Right renal pelvis (tissue), 4 donors: ENCODE measurements at places on chromosomes 16 and 17.

DNA sequence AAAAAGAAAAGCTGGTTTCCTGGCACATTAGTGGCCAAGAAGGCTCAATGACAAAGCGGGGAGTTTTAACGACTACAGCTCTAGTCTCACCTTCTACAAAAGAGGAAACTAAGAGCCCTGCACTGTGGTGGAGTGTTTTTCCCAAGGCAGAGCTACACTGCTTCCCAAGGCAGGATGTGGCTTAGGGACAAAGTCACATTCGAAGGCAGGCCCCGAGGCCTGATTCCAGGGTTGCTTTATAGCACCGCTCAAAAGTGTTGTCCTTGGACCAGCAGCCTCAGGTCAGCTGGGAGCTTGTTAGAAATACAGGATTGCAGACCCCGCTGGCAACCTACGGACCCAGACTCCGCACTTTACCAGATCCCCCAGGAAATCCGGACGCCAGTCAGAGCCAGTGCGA lies 23.8 kb downstream of the TMEM92 start:
- no peak for DNase-seq

- no peak for DNase-seq
Measured at GRCh38 chr17:42568341-42569111, 1.6 kb downstream of the MLX start.

DNA sequence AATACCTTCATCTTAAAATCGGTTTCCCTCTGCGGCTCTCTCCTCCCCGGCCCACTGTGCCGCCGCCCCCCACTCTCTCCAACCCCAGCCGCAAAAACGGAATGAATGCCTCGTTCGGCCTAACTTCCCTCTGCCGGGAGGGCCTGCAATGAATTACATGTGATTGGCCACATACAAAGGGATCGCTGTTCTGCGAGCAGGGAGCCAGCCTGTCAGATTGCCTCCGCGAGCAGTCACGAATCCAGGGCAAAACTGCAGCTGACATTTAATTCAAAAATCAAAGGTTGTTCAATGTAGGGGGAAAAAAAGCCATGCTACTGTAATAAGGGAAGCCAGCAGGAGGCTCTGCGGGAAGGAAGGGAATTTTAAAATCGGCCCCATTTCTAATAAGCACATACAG lies 84.9 kb downstream of the TBC1D16 start:
- no peak for DNase-seq

DNA sequence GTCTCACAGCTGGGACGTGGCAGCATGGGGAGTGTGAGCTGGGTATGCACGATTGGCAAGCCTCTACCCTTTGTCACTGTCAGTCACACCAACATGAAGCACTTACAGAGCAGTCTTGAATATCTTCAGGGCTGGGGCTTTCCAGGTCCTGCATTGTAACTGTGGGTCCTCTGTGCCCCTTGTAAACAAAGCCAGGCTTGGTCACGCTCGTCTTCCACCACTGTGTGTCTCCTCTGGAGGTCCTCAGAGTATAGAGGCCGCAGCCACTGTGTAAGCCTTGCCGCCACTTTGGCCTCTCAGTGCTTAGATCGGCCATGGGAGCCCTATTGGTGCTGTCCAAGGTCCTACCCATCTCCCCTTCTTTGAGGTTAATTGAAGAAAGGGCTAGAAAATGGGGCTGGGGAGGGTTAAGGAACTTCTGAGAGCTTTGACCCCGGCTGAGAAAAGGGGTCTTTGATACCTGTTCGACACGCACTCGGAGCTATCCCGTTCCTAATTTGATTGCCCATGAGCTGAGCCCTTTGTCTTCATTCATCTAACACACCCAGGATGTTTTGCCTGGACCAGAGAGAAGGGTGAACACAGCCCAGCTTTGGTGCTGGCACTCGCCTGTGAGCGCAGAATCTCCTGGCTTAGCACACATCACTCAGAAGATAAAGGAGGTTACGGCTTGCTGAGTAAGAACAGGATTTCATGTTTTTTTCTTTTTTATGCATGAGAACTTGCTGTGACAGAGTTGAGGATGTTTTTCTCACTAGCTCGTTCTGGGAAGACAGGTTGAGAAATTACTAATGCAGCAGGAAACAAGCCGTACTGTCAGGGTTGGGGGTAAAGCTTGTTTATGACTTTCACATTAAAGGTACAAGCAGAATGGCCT lies 267.9 kb downstream of the CPPED1 start:
- DNase-seq: no peak

DNA sequence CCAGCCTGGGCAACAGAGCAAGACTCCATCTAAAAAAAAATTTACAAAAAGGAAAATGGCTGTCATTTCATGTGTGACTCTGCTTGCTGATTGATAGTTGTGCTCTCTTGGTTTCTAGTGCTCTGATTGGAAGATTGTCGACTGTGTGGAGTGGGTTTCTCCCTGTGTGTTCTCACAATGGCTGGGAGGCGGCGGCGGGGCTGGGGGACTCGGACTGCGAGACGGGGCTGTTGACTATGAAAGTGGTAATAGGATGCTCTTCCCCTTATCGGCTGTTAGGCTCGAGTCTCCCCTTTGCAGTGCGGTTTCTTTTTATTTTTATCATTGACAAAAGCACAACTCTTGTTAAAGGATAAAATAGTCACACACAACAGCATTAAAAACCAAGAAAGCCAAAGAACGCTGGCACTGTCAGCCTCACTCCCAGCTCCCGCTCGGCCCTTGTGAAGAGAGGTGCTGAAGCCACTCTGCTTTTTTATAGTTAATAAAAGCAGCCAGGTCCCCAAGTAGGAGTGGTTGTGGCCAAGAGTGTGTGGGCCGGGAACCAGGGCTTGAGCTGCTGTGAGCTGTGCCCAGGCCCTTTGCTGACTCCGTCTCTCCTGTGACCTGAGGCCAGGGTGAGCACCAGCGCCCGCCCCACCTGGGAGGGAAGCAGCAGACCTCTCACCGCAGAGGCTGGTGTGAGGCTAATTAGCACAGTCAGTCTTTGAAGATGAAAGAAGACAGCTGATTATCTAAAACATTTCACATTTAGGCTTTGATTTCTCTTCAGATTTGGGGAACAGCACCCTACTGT lies 36.5 kb downstream of the TBCD start:
- DNase-seq: no peak

- DNase-seq: no peak
Measured at GRCh38 chr16:7021653-7022275, 310.9 kb upstream of the RBFOX1 start.

DNA sequence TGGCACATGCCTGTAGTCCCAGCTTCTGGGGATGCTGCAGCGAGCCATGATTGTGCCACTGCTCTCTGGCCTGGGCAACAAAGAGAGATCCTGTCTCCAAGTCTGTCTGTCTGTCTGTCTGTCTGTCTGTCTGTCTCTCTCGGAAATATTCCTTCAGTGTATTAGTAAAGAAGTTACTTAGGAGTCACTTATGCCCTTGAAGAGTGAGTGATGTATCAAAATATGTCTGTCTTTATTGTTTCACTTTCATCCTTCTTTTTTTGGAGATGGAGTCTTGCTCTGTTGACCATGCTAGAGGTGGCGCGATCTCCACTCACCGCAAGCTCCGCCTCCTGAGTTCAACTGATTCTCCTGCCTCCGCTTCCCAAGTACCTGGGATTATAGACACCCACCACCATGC lies 410.5 kb downstream of the WWOX start:
- no peak for DNase-seq

DNA sequence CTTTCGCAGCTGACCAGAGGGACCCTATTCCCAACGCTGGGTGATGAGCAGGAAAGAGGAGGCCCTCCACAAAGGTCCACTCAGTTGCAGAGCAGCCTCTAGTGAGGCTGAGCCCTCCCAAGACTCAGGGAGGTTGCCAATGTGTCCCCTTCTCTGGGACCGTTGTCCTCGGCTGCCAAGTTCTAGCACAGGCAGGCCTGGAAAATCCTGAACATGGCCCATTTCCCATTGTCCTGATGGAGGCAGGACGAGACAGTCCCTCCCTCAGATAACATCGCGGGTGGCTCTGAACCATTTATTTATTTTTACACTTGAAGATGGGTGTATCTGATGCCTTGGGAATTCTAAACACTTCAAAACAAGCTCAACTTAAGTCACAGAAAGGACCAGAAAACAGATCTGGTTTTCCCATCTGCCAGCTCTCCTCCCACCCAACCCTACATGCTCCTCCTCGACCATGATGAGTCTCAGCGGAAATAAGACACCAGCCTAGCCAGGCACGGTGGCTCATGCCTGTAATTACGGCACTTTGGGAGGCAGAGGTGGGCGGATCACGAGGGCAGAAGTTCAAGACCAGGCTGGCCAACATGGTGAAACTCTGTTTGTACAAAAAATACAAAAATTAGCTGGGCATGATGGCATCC lies 12.8 kb downstream of the CDIP1 start:
- no peak for DNase-seq

- DNase-seq: no peak
Measured at GRCh38 chr17:50531428-50532025, 1.0 kb upstream of the EPN3 start.

DNA sequence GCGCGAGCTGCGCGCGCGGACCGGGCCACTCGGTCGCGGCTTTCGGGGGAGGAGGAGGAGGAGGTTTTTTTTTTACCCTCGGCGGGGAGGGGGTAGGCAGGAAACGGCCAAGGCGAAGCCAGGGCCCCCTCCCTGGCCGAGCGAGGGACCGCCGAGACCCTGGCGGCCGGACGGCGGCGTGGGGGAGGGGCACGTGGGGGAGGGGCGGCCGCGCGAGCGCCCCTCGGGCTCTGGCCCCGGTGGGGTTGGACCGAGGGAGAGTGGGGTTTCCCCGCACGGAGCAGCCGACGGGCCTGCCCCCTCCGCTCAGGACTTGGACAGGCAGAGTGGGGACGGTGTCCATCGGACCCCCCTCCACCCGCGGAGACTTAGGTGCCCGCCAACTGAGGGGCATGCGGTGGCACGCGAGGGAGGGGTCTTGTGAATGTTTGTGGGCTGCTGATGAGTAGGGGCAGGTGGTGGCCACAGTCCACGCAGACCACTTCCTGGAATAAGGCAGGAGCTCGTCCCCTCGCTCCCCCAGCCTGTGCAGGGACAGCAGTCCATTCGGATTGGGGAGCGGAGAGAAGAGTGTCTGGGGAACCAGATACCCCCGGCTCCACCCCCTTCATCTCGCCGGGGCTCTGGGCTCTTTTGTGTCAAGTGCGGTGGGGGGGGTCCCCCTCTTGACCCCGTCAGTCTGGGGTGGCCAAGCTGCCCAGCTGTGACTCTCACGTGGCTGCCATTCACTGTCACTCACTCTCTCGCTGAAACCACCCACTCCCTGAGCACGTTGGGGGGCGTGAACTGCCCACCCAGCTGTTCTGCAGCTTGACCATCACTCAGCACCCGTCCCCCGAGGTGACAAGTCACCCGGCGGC lies 3.0 kb upstream of the CHD3 start:
- no peak for DNase-seq

GRCh38 chr16:89197033-89197632 lies 3.2 kb downstream of the SLC22A31 start:
- no peak for DNase-seq

- no peak for DNase-seq
Measured at GRCh38 chr16:27264151-27264550, 4.4 kb downstream of the NSMCE1 start.

GRCh38 chr17:51135956-51136355 lies 15.3 kb upstream of the SPAG9 start:
- DNase-seq: no peak

DNA sequence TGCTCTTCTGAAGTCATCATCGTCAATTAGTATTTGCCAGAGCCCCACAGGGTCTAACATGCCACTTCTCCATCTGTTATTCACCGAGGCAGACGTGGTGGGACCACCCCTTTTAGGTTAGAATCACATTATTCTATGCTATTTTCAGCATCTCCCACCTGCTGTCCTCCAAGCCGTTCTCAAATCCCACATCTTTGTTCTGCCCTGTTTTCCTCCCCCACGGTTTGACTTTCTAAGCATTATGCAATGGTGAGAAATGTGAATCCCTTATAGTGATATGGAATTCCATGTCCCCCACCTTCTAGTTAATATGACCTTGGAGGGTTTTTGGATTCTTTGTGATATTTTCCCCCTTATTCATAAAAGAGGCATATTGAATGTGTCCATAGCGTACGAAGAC lies 634.1 kb upstream of the RBFOX1 start:
- DNase-seq: no peak

DNA sequence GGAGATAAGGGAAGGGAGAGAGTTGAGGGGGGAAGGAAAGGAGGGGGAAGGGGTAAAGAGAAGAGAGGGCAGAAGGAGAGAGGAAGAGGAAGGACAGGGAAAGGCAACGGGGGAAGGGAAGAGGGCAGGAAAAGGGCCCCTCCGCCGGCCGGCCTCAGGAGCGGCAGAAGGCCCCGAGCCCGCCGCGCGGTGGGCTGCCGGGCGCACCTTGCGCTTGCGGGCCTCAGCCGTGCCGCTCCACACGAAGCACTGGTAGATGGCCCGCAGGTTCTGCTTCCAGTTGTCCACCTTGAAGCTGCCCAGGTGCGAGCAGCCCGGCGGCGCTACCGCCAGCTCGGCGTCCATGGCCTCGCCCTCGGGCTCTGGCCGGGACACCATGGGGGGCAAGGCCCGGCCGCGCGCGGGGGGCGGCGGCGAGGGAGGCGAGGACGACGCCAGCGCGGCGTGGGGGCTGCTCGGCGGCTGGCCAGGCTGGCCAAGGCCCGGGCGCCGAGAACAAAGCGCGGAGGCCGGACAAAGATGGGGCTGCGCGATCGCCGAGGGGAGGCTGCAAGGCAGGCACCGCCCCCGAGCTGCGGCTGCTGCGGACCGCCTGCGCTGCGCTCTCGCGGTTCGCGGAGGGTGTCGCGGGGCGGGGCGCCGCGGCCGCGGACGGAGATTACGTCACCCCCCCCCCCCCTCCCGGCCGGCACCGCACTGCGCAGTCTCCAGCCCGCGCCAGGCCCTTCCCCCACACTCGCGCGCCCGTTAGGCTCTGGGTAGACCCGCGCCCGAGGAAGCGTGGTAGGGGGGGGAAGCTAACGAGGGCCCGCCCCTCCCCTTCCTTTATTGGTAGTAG lies at the start of gene USP22:
Gene USP22 (minus strand): TSS at position 554 of the 838 bp plus-strand sequence. CDS start 176 bp downstream, at position 378.
- DNase-seq: no peak

- no peak for DNase-seq
Measured at GRCh38 chr17:67649891-67650290, 67.8 kb upstream of the NOL11 start.

DNA sequence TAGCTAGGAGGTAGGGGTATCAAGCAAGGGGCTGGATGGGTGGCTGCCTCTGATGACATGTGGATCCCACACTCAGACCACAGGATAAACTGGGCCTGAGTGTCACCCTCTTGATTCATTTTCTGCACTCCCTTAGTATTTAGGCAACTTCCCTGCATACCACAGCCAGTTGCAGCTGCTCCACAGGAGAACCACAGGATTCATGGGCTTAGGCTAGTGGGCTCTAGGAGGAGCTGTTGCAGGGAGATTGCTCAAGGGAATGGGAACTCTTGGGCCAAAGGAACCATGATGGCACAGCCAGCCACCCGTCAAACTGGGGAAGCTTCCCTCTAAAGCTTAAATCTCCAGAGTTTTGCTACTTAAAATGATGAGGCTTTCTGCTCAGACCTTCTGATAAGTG lies 269.7 kb upstream of the ASIC2 start:
- DNase-seq: no peak
